ENCODE measurements at places on chromosomes 12 and 14. TPM values are rescaled to one million over a fixed set of nuclear protein-coding genes. Genes with fewer than 3 reads are reported as not detected.

Gene KCNMB4
- 1.6 TPM for total RNA-seq

Gene CMA1
- total RNA-seq = not detected

DNA sequence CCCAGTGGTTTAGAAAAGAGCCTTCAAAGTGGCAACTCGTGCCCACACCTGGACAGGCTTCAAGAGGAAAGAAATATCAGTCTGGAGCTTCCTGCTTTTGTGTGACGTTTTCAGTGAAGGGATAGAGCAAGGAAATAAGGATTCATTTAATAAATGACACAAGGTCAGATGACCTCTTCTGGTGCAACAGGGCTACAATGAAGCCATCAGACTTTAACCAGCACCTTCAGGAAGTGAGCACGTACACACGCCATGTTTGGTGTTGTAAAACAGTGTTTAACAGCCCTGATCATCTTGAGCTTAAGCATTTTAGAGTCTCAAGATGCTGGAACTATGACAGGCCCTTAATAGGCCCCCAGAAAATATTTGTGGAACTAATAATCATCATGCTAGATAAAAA, 59.1 kb downstream of the CCDC60 start:
- no peak for DNase-seq

- no peak for DNase-seq
Observed at GRCh38 chr14:71883094-71883493, 49.1 kb upstream of the RGS6 start.

- DNase-seq = no peak
Observed at GRCh38 chr12:42706321-42706720, 116.8 kb upstream of the PRICKLE1 start.

DNA sequence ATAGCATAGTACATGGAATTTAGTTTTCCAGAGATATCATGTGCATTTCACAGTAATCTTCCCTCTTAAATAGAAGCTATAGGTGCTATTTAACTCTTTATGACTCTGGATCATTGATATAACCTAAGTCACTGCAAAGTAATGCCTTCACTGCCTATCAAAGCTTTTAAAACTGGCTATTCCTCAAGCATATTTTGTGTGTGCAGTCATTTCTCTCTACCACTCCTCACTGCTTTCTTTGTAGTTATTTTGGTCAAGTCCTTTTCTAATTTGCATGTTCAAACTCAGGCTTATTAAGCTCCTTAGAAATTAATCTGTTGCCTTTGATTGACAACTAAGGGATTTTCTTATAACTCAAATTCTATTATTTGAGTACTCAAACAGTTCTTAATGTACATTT, 79.4 kb upstream of the PLEKHG7 start:
- no peak for DNase-seq

- no peak for DNase-seq
Observed at GRCh38 chr12:118685983-118686607, 295.2 kb upstream of the SRRM4 start.

DNA sequence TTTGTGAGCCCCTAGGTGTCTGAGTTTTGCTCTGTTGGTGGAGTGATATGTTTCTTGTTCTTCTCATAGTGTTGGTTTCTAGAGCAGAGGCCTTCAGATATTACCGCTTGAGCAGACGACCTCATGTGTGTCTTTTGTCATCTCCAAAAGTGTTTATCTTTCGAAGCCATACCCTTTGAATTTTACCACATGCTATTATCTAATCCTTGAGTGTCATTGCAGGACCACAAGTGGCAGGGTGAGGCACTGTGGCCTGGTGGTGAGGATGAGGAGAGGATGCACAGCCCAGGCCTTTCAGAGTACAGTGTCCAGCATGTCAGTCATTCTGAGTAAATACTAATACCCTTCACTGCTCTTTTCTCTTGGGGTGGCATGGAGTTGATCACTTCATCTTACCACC, 57.2 kb upstream of the CISTR start:
- no peak for DNase-seq

DNA sequence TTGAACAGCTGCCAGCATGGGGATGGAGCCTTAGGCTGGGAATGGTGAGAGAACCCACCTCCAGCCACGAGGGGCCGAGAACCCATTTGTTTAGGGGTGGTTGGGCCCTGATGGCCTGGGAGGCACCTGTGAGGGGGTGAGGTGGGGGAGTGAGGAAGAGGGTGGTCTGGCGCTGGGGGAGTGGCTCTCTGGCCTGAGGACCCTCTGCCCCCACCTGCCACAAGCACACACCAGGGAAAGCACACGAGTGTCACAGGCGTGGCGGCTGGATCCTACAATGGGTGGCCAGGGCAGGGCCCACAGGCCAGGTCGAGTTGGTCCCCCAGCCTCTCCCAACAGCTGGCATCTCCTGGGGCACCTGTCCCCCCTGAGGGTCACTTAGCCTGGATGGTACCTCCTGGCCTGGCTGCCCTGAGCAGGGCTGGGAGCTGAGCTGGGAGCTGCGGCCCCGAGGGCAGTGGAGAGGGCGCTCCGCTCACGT, 340.5 kb downstream of the TMEM121 start:
- no peak for DNase-seq

DNA sequence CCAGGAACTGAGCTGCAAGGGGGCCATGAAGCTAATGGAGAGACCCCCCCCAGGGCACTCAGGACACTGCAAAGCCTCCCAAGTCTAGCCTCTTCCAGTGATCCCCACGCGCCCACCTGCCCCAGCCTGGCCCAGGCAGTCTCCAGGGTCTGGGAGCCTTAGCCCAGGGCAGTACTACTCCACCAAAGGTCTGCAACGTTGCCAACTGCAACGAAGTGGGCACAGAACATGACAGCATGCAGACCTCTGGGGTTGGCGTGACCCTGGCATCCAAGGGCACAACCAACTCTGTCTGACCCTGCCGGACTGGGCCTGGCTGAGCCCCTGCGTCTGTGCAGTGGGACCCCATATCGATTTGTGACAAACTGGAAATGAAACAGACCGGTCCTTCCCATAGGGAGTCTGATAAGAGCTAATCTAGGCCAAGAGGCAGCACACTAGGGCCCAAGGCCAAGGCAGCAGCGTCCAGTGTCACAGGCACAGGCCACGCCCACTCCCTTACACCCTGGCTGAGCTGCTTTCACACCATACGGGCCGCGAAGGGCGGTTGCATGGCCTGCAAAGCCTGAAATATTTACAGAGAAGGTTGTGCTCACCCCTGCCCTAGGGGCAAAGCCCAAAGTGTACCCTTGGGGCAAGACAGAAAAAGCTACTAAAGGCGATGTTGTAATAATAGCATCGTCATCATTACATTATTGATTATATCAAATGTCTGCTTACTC, 76.7 kb downstream of the NCOR2 start:
- no peak for DNase-seq

GRCh38 chr12:122646517-122647217, 56.5 kb downstream of the HCAR2 start:
- DNase-seq = peak; percentile 82

Measured in activated T-cell treated with anti-CD3 and anti-CD28 coated beads, Interleukin-2, amount 50 U/mL, for 72 hours (primary cell).